ENCODE measurements at places on chromosomes 7 and 10.

DNA sequence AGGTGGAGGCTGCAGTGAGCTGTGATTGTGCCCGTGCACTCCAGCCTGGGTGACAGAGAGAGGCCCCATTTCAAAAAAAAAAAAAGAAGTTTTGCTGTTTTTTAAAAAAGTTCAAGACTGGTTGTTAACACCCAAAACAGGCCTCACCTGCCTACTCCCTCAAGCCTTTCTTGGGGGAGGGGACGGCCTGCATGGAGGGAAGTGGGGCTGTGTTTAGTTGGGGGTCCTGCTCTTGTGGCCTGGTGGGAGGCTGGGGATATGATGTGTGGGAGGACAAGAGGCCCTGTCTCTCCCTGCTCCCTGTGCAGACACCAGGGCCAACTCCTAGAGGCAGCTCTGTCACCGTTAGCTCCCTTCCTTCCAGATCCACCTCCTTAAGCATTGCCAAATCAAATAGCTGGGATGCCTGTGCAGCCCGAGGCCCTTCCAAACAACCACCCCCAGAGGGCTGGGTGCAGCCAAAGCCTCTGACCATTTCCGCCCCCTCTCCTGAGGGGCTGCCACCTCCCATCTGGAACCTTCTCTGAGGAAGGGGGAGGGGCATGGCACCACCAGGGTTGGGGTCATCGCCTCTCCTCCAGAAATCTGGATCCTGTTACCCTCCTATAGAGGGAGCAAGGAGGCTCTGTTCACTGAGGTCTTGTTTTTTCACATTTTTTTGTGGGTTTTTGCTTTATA, 32.9 kb upstream of the ANKRD2 start:
- DNase-seq, result no peak

- DNase-seq, result no peak
Measured at GRCh38 chr7:159010411-159010810, 134.3 kb downstream of the VIPR2 start.

DNA sequence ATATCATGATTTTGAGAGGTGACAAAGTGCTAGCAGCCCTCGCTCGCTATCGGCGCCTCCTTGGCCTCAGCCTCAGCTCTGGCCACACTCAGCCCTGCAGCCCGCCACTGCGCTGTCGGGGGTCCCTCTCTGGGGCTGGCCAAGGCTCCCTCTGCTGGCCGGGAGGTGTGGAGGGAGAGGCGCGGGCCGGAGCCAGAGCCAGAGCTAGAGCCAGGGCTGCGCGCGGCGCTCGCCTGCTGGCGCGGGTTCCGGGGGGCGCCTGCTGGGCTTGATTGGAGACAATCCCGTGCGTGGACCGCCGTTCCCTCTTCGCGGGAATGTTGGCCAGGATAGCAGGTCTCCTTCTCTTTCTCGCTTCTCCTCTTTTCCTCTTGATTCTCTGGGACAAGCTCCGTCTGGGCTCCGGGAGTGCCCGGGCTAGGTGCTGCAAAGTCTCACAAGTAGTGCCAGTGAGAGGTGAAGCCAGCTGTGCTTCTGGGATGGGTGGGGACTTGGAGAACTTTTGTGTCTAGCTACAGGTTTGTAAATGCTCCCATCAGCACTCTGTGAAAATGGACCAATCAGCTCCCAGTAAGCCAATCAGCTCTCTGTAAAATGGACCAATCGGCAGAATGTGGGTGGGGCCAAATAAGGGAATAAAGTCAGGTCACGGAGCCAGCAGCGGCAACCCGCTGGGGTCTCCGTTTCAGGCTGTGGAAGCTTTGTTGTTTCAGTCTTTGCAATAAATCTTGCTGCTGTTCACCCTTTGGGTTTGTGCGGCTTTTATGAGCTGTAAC, 43.4 kb upstream of the ELMO1 start:
- no peak for DNase-seq

DNA sequence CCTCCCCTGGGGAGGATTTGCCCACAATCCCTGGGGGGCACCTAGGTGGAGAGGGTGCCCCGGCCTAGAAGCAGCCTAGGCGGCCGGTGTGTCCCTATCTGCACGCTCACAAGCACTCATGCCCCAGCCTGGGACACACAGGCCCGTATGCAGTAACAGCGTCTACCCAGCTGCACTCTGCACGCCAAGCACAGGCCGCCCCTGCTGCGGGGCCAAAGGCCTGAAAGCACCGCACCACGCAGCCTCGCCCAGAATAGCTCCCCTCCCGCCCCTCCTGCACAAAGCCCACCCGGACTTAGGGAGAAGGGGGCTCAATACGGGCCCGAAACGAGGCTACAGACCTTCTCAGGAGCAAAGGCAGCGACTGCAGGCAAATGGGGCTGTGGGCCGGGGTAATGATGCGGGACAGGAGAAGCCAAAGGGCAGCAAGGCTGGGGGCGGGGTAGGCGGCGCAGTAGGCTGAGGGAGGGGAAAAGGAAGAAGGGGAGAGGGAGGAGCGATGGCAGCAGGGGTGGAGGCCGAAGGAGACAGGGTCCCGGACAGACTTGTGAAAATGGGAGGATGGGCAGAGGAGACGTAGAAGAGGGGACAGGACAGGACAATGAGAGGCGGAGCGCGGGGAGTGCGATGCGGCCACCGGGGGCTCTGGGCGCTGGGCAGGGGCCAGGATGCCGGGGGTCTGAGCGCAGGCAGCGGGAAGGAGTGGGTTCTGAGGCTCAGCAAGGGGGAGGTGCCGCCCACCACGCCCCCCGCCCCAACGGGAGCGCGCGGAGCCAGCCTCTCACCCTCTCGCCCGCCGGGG, 544 bp downstream of the GPRIN2 start:
- DNase-seq, result no peak

DNA sequence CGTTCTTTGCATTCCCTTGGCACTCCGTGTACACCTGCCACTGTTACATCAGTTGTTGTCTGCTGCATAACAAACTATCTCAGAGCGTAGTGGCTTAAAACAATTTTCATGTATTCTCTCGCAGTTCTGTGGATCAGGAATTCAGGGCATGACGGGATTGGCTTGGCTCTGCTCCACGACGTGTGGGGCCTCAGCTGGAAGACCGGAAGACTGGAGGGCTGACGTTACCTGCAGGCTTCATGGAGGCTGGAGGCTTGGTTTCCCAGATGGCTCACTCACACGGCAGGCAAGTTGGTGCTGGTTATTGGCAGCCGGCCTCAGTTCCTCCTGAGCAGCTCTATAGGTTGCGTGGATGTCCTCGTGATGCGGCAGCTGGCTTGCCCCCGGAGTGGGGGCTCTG, 25.5 kb downstream of the NYAP1 start:
- DNase-seq, result no peak

- no peak for DNase-seq
Measured at GRCh38 chr7:95324431-95324830, at the start of gene PON1. Gene PON1, minus strand, starts transcription at chr7:95324532. Its CDS starts 57 bp downstream, at chr7:95324475.

- no peak for DNase-seq
Measured at GRCh38 chr10:48804740-48805182, 120.1 kb downstream of the WDFY4 start.

DNA sequence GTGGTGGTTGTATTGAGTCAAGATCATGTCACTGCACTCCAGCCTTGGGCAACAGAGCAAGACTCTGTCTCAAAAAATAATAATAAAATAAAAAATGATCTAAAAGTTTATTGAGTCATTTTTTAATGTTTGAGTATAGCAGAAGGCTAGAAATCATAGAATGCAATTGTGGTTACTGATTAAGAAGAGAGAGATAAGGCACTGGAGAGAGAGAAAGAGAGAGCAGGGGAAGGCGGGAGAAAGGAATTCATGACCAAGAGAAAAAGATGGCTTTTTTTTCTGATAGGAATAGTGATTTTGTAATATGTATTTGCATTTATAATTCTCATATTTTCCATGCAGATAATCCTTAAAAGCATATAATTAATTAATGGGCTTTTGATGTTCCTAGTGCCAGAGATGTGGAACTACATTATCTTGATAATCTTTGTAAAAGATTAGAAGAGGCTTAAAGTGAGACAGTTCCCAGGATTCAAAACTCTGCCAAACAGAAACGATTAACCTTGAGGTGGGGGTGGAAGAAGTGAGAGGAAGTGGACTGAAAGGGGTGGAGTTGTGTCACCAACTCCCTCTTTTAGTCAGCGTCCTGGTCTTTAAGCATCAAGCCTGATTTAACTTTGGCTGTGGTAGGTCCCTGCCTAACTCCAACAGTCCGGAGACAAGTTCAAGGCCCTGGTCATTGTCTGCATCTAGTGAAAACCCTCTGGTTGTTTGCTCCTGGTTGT, 76.2 kb downstream of the CHN2 start:
- no peak for DNase-seq

GRCh38 chr10:18658271-18659124, 733 bp upstream of the ARL5B start:
- no peak for DNase-seq

DNA sequence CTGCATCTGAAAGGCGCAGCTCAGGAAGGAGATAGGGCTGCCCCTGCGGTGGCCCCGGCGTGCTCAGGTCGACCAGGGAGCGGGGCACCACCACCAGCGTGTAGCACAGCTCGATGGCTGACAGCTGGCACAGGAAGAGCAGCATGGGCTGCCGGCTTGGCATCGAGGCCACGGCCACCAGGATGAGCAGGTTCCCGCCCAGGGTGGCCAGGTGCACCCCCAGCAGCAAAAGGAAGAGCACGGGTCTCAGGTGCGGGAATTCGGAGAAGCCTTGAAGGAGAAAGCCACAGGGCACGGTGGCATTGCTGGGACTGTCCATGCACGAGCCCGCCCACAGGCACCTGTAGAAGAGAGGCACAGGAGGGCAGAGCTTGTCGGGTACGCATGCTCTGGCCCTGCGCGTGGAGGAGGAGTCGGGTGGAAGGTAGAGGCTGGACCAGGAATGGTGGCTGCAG, 33.9 kb downstream of the TAS2R41 start:
- DNase-seq, result no peak

- no peak for DNase-seq
Measured at GRCh38 chr10:23371073-23371472, 26.5 kb upstream of the C10orf67 start.

DNA sequence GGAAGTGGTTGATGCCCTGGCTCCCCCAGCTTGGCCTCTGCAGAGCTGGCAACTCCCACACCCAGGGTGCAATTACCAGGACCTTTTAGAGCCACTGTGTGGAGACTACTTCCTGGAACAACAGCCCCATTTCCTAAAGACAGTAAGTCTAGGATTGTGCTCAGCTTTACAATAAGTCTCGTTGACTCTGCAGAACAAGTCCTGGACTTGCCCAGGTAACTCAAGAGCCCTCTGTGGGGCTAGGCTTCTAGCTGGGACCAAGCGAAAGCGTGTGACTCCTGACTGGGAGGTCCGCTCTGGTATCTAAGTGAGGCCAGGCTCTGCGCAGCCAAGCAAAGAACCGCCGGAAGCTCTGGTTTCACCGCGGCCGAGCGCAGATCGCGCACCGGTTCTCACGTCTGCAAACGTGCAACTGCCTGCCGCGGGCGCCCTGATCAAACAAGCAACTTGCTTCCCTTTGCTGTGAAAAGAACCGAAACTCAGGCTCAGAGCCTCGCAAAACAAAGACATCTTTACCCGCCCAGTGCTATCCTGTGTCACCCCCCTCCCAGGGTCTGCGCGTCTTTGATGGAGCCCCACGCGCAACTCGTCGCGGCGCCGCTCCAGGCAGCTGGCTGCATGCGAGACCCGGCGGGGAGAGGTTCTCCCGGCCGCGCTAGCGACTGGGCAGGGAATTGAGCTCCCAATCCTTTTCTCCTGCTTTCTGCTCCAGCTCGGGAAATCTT, 4.4 kb upstream of the PDLIM1 start:
- DNase-seq, result peak; percentile 17

DNA sequence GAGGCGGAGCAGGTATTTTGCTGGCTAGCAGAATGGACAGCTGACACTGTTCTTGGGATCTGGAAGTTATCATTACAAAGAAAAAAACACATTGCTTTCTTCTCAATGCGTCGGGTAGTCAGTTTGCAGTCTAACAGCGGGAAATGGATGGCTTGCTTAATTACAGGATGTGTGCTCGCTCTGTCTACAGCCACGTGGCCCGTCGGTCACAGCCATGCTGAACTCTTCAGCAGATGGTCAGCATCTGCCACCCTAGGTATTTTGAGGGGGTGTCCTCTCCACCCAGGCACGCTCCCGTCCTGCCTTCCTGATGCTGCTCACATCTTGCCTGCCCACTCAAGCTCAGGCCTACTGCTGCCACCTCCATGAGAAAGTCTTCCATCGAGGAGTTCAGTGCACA, 20.4 kb upstream of the INMT start:
- DNase-seq, result no peak

- DNase-seq, result no peak
Measured at GRCh38 chr10:43041422-43042342, 35.2 kb upstream of the RET start.
